CD4-positive, alpha-beta memory T cell (primary cell): ENCODE measurements at places on chromosomes 11 and 22. TPM values are rescaled to one million over a fixed set of nuclear protein-coding genes. Genes with fewer than 3 reads are reported as not detected.

The B4GAT1 gene
- total RNA-seq: 9.8 TPM

The FAM227A gene
- 0.44 TPM for total RNA-seq

The VPREB3 gene
- total RNA-seq: not detected

The CDON gene
- total RNA-seq: 2.7 TPM

The SPATA19 gene
- not detected for total RNA-seq

The CELF1 gene
- total RNA-seq: 149 TPM

The P2RX6 gene
- 1.1 TPM for total RNA-seq

The CD3E gene
- total RNA-seq: 618 TPM

The TRMU gene
- 93.0 TPM for total RNA-seq

The SERPING1 gene
- total RNA-seq: not detected

The LRRC75B gene
- not detected for total RNA-seq

The STK33 gene
- total RNA-seq: not detected

The OR8G5 gene
- not detected for total RNA-seq

The OR9I1 gene
- not detected for total RNA-seq

The PANX3 gene
- total RNA-seq: not detected

The MRPL11 gene
- total RNA-seq: 27.9 TPM

The PLAAT4 gene
- 167 TPM for total RNA-seq

The SCGB2A2 gene
- not detected for total RNA-seq

The OTOG gene
- not detected for total RNA-seq

The PTPRCAP gene
- total RNA-seq: 228 TPM

The CNGA4 gene
- 0.61 TPM for total RNA-seq

The LSP1 gene
- 327 TPM for total RNA-seq

The GUCY1A2 gene
- not detected for total RNA-seq

The PHLDB1 gene
- total RNA-seq: 3.0 TPM

The CD248 gene
- not detected for total RNA-seq

The UBQLN3 gene
- total RNA-seq: not detected

The ASPHD2 gene
- 4.1 TPM for total RNA-seq
